ENCODE measurements at places on chromosomes 11 and 22.

GRCh38 chr11:13227676-13228255 is 49.8 kb upstream of the BMAL1 start:
- DNase-seq: no peak

DNA sequence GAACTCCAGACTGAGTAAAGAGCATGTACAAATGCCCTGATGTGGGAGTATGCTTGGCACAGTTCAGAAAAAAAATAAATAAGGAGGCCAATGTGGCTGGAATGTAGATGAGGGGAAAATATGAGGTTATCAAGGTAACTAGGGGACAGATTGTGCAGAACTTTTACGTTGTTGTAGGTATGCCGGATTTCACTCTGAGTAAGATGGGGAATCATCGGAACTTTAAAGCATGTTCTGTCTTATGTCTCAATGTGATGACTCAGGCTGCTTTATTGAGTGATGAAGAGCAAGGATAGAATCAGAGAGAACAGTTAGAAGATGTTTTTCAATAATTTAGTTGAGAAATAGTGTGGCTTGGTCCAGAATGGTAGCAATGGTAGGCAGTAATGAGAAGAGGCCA is 130.4 kb downstream of the C11orf87 start:
- no peak for DNase-seq

DNA sequence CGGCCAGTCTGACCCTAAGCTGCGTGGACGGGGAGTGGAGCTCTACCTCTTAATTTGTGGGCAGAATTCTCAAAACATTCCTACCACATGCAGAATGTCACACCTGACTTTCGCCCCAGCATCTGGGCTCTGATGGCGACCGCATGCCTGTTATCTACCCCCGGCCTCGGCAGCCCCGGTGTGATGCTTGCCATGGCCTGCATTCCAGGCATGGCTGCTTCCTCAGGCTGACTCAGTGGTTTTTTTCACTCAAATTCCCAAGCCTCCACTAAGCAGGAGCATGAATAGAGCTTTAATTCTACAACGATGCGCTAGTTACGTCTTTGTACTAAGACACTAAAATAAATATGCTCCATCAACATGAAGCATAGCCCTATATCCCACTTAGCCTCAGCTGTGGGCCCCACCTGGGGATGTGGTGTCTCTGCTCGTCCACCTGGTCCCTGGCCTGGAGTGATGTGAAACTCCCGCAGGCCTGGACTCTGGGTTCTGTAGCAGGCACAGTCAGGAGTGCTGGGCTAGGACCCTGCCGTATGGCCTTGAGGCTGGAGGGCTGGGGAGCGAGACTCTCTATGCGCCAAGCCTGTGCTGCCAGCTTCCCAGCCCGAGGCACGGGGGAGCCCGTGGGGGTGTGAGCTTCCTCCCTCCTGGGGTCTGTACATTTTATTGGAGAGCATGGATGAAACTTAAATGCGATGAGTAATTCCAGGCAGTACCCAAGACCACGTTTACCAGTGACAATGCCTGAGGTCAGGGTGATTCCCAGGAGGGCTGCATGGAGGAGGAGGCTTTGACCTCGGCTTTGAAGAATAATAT is 153.2 kb downstream of the CTTN start:
- no peak for DNase-seq

DNA sequence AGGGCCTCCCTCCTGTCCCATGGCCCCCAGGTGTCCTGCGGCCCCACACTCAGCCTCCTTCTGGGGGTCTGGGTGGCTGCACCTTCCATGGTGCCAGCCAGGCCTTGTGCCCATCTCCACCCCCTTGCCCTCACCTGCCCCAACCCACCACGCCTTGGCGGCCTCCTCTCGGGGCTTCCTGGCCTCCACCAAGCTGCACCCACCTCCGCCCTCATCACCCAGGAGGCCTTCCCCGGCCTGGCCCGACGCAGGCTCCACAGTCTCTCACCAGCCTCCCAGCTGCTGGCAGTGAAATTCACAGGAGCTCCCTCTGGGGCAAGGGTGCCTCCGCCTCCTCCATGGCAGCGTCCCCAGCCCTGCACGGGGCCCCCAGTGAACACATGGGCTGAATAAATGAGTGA is 35.9 kb upstream of the WNT7B start:
- no peak for DNase-seq

GRCh38 chr11:11806586-11806985 is 35.2 kb upstream of the USP47 start:
- no peak for DNase-seq

GRCh38 chr11:102666331-102666957 is 39.1 kb downstream of the MMP27 start:
- peak; percentile 5 for DNase-seq

- no peak for DNase-seq
Observed at GRCh38 chr11:18770479-18771125, 21.0 kb downstream of the PTPN5 start.

DNA sequence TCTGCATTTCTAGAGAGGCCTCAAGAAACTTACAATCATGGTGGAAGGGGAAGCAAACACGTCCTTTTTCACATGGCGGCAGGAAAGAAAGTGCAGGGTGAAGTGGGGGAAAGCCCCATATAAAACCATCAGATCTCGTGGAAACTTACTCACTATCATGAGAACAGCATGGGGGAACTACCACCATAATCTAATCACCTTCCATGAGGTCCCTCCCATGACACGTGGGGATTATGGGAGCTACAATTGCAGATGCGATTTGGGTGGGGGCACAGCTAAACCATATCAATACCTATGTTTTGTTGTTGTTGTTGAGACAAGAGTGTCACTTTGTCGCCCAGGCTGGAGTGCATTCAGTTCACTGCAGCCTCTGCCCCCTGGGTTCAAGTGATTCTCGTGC is 29.9 kb downstream of the SFI1 start:
- no peak for DNase-seq

- no peak for DNase-seq
Observed at GRCh38 chr11:79437981-79438630, 2.7 kb downstream of the TENM4 start.

GRCh38 chr11:30617762-30618161 is 31.6 kb upstream of the MPPED2 start:
- DNase-seq: no peak

DNA sequence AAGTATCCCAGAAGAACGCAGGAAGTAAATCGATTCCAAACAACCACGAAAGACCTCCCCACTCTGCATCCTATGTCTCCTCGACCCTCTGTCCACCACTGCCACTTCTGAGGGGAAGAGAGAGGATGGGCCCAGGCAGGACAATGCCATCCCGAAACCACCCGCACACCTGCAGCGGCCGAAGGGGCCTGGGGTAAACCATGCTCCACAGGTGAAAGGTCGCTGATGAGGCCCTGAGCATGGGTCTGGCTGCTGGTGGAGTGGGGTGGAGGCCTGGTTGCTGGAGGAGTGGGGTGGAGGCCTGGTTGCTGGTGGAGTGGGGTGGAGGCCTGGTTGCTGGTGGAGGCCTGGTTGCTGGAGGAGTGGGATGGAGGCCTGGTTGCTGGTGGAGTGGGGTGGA is 13.1 kb downstream of the TOLLIP start:
- DNase-seq: no peak

DNA sequence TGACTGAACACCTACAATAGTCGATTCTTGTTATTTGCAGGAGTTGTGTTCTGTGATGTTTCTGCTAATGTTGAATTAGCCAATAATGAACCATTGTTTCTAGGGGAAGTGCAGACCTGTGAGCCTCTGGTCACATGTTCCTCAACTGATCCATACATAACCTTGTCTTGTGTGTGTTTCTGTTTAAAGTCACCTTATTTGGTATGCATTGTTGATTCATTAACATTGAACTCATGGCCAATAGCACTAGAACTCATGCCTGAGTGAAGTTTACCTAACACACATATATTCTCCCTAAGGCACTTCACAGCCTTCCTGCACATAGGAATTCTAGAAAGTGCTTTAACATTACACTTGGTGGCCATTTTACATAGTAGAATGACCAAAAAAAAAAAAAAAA is 271.8 kb upstream of the PLET1 start:
- no peak for DNase-seq

GRCh38 chr22:43883012-43883661 is 8.7 kb downstream of the PNPLA5 start:
- peak; percentile 31 for DNase-seq

DNA sequence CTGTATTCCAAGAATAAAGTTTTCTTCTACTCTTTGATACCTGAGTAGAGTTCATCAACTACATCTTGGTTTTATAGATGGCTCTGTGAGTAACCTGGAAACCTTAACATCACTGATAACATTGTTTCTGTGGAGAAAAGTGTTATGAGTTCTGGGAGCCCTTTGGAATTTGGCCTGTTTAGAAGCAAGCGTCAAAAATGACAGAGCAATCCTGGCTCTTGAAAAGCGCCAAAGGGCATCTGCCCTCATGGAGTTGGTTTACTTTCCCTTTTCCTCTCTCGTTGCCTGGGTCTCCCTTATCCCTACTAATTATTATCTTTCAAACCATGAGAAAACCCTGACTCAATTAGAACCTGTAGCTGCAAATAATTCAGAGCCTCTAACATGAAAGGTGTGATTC is 140.1 kb downstream of the DBX1 start:
- DNase-seq: no peak

GRCh38 chr11:27545035-27545434 is 38.5 kb upstream of the LIN7C start:
- no peak for DNase-seq

GRCh38 chr11:115054570-115055538 is 376.5 kb downstream of the NXPE2 start:
- no peak for DNase-seq

GRCh38 chr22:49600468-49600867 is 227.2 kb downstream of the BRD1 start:
- no peak for DNase-seq

- no peak for DNase-seq
Observed at GRCh38 chr11:115939104-115939730, 435.0 kb upstream of the CADM1 start.

DNA sequence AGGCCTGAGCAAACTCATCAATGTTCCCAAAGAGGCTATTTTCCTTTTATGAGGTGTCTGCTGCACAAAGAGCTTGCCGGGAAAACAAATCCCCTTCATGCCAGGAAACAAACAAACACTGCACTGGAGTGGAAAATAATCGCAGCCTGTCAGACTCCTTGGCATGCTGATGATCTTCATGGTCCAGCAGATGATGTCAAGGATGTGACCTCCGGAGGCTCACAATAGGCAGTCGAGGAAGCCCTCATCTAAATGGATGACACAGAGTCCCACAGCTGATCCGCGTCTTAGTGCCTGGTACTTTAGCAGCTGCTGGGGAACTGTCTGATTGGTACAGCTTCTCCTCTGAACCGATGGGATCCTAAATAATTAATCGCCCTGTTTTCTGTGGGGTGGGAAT is 187.6 kb downstream of the TENM4 start:
- DNase-seq: no peak

DNA sequence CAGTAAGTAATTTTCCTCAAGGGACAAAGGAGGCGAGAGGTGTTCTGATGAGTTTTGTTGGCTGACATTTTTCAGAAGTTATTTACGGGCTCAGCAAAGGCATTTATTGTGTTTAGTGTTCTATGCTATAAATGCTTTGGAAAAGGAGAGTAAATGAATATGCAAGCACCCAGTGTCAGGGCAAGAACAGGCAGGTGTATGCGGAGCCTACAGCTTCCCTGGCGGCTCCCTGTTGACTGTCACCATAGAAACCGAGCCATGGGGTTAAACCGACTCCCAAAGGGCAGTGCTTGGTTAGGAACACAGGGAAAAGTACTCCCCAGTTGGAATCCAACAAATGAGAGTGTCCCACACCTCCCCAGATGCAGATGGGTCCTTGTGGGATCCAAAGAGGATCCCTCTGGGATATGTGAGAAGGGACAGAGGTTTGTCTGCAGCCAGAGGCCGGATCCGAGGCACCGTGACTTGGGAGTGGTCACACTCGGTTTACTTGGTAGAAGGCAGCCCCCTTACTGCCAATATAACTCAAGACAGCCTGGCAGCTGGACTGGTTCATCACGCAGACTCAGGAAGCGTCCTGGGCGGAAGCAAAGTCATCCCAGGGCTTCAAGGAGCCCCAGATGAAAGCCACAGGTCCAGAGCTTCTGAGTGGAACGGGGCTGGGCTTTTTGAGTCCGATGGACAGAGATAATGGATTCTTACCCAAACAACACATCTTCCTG is 329.7 kb downstream of the CTTN start:
- no peak for DNase-seq

DNA sequence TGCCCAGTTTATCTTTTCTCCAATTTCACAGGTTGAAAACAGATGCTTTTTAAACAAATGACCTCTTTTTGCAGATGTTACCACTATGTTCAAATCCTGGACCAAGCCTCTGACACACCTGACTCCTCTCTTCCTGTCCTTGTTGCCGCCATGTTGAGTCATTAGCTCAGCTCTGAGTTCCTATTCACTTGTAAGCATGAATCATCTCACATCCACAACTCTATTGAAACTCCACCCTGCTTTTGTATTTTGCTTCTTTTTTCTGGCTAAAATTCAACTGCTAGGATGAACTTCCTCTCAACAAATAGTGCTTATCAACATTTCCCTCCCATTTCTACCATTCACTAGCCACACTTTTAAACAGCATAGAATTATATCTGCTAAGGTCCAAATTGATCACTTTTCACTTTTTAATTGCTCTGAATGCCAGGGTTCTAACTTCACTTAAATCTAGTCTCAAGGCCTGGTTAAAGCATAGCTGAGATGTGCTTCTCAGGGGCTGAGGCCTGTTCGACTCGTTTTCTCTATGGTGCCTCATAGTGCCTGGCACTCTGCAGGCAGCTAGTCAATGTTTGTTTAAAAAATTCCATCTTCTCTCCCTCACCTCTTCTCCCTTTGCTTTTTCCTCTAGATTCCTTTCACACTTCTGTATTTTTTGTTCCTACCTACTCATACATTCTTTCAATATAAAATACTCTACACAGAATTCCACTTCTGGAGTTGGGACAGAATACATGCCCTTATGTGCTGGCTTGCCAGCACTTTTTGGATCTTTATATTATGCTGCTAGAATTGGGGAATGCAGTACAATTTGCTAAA is 3.9 kb downstream of the JOSD1 start:
- peak; percentile 30 for DNase-seq

DNA sequence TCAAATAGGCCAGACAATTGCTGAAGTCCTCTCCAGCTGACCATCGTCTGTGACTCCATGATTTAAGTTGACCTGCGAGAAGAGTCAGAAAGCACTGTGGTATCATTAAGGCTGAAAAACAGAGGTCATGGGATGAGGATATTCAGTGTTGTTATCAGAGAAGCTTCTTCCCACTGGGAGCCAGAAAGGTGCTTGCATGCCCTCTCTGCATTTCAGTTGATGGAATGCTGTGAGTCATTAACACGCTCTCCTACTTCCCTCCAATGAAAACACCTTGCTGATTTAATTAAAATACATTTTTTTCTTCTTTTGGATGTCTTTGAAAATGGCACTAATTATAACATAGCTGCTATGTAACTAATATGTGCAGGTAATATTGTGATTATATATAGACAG is 667.0 kb downstream of the NTM start:
- DNase-seq: no peak

DNA sequence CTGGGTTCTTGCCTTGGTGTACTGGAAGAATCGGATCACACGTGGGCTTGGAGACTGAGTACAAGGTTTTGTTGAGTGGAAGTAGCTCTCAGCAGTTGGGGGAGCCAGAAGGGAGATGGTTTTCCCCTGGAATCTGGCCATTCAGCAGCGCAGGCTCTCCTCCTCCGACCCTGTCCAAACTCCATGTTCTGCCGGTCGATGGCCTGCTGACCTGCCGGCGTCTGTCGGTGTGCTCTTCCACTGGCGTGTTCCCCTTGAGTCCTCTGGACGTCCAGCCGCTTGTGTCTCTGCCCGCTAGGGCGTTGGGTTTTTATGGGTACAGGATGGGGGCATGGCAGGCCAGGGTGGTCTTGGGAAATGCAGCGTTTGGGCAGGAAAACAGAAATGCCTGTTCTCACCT is 38.5 kb upstream of the SLN start:
- no peak for DNase-seq

- DNase-seq: no peak
Observed at GRCh38 chr22:27627444-27627833, 174.1 kb downstream of the MN1 start.
